NCI-H2029 treated with DMSO at 0.1 percent for 48 hours (cell line): ENCODE measurements at places on chromosomes 2 and 18.

GRCh38 chr2:206154197-206154596, 5.0 kb downstream of the NDUFS1 start:
- no peak for DNase-seq

GRCh38 chr2:121072784-121073183, 212.2 kb downstream of the TFCP2L1 start:
- no peak for DNase-seq

DNA sequence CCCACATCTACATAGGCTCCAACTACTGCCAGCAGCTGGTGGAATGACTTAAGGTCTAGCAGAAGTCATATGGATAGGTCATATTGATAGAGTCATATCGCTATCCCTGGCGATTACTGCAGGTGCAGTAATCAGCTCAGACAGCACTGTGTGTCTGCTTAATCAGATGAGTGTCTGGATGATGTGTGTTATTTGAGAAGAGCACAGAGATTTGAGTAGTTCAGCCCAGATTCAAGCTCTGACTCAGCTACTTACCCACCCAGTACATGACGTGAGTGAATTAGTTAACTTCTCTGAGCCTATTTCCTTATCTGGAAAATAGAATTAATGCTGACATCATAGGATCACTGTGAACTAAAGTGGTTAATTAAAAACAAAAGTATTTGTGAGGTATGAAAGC, 78.9 kb downstream of the EHD3 start:
- DNase-seq: no peak

DNA sequence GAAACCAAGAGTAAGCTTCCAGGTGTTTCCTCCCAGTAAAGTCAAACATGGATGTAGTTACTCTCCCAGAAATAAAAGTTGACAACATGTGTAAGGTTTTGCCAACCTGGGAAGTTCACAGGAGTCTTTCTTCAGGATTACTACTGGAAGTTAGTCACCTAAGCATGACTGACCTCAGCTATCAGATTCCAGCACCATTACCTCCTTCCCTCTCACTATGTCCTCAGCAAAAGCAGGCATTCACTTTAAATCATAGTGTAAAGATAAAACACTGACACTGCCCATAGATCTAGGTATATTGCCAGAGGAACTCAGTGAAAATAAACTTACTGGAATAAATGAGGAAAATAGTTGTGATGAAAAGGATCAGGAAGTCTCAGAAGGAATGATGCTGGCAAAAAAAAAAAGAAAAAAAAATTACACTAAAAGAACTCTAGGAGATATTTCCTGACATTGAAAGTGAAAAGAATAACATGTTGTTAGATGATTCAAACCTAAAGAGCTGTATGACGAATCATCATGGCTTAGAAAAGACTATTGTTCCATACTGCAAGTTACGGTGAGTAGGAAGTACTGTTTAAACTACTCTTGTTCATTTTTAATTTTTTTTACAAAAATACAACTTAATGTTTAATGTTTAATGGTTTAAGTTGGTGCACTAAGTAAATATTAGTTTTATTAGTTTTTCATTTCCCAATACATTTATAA, 484.5 kb upstream of the ZNF804A start:
- DNase-seq: no peak

GRCh38 chr2:224646242-224646846, 61.2 kb upstream of the CUL3 start:
- DNase-seq: no peak

GRCh38 chr2:148338541-148338940, 306.0 kb upstream of the EPC2 start:
- DNase-seq: no peak

GRCh38 chr2:108293850-108294249, 5.2 kb downstream of the SULT1C2 start:
- DNase-seq: no peak

DNA sequence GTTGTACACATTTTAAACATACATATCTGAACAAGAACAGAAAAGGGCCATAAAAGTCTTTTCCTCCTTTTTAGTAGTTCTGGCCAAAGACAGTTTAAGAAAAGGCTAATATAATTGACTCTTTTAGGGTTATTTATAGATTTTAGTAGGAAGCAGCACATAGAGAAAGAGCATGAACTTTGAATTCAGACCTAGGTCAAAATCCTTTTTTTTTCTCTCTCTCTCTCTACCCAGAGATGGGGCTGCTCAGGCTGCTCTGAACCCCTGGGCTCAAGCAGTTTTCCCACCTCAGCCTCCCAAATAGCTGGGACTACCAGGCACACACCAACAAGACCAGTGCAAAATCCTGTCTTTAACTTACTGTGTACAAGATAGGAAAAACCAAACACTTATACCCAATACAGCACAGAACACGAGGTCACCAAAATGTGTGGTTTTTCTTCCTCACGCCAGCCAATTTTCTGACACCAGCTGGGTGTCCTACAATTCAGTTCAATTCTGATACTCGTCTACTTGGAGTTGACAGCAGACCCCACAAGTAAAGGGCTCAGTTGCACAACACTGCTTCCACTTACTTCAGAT, 32.1 kb downstream of the ERLEC1 start:
- no peak for DNase-seq

DNA sequence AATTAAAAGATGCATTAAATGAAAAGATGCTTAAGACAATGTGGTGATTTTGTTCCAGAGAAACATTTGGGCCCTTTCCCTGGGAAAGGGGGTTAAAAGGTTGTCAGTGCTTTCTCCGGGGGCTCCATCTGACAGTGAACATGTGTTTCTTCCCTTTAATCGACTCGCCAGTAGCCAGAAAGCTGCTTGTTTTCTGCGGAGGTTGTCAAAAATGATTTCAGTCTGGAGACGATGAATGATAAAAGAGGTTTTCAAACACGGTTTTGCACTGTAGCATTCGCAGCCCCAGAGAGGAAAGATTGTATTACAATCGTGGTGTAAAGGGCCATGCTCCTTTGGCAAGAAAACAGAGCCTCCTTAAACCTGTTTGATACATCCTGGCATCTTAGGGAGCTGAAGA, 111.5 kb upstream of the MEIS1 start:
- DNase-seq: no peak

DNA sequence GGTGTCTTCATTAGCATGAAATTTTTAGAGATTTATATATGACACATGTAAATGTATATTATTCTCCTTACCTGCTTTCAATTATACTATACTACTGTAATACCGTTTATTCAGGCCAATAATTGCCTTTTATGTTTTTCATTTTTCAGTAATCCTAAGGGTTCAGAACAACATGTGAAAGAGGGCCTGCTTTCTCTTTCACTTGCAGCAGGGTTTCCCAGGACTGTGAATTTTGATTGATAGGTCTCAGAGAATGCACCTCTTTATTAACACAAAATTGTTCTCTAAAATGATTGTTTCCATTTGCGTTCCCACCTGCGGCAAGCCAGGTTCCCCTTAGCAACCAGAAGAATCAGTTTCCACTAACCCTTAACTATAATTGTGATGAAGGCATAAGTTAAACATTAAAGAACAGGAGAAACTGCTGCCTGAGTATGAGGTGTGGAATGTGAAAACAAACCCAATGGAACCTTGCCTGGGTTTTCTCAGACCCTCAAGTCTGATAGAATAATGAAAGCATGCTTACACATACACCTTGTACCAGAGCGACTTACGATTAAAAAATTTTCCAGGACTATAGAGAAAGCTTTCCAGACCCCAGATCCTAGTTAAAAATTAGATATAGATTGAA, 1591.2 kb upstream of the LRRTM1 start:
- DNase-seq: no peak

GRCh38 chr18:75418293-75419005, 9.1 kb downstream of the SMIM21 start:
- DNase-seq: no peak

DNA sequence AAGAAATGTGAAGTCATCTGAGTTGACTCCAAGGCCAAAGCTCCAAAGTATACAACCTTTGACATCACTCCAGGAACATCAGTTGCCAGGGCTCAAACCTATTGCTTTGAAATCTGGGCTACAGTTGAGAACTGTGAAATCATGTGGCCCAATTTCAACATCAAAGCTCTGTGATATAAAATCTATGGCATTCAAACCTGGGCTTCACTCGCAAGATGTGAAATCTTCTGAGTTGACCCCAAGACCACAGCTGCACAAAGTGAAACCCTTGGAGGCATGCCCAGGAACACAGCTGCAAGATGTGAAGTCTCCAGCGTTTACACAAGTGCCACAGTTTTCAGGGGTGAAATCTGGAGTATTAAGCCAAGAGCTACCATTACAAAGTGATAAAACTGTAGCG, 9.4 kb upstream of the ZNF512 start:
- DNase-seq: no peak

- DNase-seq: no peak
Observed at GRCh38 chr18:35616074-35616473, 34.5 kb downstream of the GALNT1 start.

GRCh38 chr2:74072565-74072964, 75.1 kb downstream of the BOLA3 start:
- DNase-seq: no peak

- no peak for DNase-seq
Observed at GRCh38 chr2:239953418-239954061, 71.6 kb downstream of the NDUFA10 start.

DNA sequence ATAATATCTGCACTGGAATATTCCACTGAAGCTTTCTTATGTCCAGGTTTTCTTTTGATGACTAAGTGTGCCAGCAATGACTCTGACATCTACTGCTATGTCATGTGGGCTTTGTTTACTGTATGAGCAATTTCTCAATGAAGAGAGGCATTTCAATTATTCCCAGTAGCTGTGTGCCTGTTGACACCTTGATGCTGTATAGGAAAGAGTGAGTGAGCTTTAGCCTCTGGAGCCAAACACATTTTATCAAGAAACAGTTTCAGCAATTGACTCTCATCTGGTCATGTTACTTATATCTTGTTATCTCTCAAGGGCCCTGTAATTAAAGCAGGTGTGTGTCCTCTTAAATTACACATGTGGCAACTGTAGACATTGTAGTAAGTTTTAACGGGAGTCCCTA, 493.2 kb upstream of the FANCL start:
- peak; percentile 24 for DNase-seq

GRCh38 chr2:230722207-230722885, 9.7 kb downstream of the CAB39 start:
- DNase-seq: no peak

- peak; percentile 41 for DNase-seq
Observed at GRCh38 chr2:230627806-230628724, 84.6 kb upstream of the CAB39 start.

- no peak for DNase-seq
Observed at GRCh38 chr2:67854103-67854743, 208.6 kb downstream of the C1D start.

- no peak for DNase-seq
Observed at GRCh38 chr2:19490846-19491435, 132.5 kb upstream of the OSR1 start.

DNA sequence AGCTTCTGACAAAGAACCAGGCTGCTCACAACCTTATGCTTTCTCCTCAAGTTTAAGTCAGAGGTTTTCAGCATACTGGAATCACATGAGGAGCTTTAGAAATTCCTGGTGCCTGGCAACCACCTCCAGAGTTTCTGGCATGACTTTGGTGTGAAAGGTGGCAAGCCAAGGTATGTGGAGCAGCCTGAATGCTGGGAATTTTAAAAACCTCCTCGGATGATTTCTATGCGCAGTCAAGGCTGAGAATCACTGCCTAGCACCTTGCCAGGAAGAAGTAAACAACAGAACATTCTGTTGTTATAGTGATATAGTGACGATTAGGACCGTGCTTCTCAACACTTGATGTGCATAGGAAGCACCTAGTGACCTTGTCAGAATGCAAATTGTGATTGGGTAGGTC, 11.7 kb downstream of the CCBE1 start:
- no peak for DNase-seq

DNA sequence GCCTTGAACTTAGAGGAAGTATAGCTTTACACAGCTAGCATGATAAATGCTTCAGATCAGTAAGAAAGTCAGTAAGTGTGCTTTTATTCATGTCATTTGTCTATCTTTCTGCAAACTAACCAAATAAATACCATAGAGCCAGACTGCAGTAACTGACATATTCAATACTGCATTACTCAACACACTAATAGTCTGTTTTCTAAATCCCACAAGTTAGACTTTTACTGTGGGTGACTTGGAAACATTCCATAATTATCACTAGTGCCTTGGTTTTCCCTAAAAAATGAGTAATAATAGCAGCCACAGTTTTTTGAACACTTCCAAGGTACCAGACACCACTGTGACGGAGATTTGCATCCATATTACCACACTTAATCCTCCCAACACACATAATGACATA, 33.0 kb downstream of the ACVR1 start:
- no peak for DNase-seq

- DNase-seq: no peak
Observed at GRCh38 chr2:235478609-235479008, 15.2 kb upstream of the AGAP1 start.

- DNase-seq: no peak
Observed at GRCh38 chr18:72460210-72460680, 83.9 kb downstream of the CBLN2 start.

DNA sequence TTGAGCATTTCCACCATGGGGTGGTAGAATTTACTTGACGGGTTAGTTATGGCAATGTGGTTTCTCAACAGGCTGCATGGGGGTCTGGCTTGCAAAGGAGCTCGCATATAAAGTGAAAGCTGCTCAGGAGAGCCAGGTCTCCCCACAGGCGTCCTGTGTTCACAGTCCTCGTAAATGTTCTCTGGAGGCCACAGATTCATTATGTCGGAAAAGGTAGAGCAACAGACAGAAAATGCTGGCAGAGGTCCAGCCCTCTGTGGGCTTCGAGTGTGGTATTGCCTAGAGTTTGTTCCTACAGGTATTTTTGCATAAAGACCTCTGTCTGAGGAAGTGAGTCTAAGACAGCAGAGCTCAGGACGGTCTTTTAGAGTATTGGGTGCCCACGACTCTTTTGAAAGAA, 96.4 kb downstream of the CDCA7 start:
- no peak for DNase-seq

DNA sequence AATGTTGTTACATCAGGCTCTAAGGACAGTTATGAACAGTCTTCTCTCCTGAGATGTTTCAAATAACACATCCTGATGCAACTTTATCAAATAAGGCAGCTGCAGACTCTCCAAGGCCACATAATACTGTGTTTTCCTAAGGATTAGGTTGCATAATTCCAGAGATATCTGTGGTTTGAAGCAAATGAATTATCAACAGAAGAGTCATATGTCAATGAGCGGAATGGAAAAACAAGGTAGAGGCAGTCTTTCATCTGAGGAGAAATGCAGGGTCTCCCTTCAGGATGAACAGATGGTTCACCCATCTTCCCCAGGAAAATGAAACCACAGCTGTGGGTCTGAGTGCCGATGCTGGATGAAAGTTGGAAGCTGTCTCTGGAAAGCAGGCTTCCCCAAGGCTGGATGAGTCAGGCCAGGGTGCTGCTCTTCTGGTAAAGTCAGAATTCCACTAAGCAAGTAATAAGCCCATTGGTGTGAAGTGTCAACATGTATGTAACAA, 22.2 kb downstream of the LYG1 start:
- peak; percentile 15 for DNase-seq
